ENCODE measurements at places on chromosomes 4 and X. TPM values are rescaled to one million over a fixed set of nuclear protein-coding genes. Genes with fewer than 3 reads are reported as not detected.

The NLGN4X gene
- total RNA-seq = not detected

The TCEAL3 gene
- 1.6 TPM for total RNA-seq

The NAP1L5 gene
- total RNA-seq = 4.2 TPM

The GABRA4 gene
- total RNA-seq = not detected

The VCX3B gene
- not detected for total RNA-seq

The VSIG1 gene
- total RNA-seq = 9.0 TPM

The ADD1 gene
- total RNA-seq = 254 TPM

The PNCK gene
- not detected for total RNA-seq

The MAGED4 gene
- not detected for total RNA-seq

The TIGD2 gene
- total RNA-seq = 6.0 TPM

The FGFRL1 gene
- 15.1 TPM for total RNA-seq

The ASB12 gene
- not detected for total RNA-seq

The SULT1B1 gene
- 4.7 TPM for total RNA-seq

The PDGFC gene
- not detected for total RNA-seq

The TBC1D9 gene
- total RNA-seq = not detected

All from T-helper 2 cell treated with Interferon-gamma antibody and Interleukin-4, amounts not matched to agents 100 ng/mL and 5 ng/mL, for 36 hours (primary cell).